ENCODE measurements at places on chromosomes 2 and 18.

- no peak for DNase-seq
Observed at GRCh38 chr2:207558079-207558491, 28.3 kb downstream of the CREB1 start.

DNA sequence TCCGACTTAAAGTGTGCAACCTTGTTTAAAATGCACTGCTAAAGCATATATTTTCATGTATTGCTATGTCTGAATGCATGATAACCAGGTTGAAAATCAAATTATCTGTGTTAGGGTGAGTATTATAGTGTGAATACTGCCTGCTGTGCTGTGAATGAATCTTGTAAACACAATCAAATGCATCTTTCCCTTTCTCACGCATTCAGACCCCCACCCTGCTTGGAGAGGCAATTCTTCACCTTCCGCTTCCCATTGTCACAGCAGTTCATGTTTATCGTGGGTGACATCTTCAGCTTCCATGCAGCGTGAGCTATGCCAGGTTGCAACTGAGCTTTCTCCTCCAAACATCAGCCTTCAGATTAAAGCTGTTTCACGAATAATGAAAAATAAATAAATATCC lies 418.0 kb downstream of the MEIS1 start:
- no peak for DNase-seq

GRCh38 chr2:207540431-207540830 lies 10.7 kb downstream of the CREB1 start:
- DNase-seq, result no peak

GRCh38 chr2:239529313-239530015 lies 128.6 kb upstream of the HDAC4 start:
- DNase-seq, result no peak

DNA sequence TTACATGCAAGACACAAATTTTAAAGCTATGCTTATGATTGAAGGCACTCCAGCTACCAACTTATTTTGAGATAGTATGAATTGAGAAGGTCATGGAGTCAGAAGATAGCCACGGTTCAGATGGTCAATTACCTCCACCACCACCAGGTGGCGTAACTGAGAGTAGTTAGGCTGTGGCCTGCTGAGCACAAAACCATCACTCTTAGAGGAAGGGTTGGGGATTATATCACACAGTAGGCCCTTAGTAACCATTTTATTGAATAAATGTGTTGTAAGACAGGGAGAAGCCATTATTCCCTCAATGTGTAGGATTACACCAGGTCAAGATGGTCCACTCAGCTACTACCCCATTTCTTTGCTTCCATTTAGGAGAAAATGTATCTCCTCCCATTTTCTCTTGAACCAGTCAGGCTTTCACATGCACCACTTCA lies 18.8 kb downstream of the KLHL41 start:
- DNase-seq, result peak; percentile 66

DNA sequence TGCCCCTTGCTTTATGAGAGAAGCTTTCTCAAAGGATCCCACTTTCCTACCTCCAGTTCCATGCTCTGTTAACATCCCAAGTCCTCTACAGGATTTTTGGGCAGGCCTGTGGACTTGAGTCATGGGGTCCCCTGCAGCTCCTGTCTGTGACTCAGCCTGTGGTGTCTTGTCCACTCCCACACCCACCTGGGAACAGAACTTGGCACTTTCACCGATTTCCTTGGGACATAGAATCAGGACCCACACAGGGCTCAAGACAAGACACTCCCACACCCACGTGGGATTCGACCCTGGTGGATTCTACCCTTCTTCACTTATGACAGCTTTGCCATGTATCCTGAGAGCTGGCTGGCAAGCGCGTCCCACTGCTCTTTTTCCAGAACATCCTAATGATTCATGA lies 30.7 kb upstream of the HDAC4 start:
- DNase-seq, result no peak

DNA sequence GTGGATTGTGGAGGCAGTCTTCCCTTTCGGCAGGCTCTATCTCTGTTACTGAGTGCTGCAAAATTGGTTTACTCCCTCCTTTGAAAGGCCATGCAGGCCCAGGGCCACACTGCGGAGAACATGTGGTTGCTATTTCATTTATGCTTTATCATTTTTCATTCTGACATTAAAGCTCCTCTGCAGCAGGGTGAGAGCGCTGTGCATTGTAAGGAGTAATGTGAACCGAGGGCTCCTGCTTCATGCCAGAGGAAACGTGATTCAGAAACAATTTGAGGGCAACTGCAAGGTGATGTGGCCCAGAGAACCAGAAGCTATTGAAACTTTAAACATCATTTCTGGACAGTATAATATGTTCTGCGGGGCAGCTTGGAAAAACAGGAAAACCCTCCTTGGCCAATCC lies 341.6 kb upstream of the NT5C1B start:
- DNase-seq, result no peak
